ENCODE measurements at places on chromosomes 13 and 19.

DNA sequence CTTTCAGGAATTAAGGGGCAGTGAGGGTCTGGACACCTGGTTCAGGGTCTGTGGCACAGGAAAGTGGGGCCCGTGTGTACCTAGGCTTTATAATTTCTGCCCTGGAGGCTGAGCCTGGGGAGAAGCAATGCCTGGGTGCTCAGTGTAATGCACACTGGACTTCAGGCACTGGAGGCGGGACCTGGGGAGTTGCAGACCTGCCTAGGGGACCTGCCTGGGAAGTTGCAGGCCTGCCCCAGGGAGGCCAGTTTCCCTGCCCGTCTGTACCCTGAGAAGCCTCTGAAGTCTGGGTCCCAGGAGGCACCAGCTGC, 2.5 kb upstream of the TMEM59L start:
- DNase-seq, result no peak

DNA sequence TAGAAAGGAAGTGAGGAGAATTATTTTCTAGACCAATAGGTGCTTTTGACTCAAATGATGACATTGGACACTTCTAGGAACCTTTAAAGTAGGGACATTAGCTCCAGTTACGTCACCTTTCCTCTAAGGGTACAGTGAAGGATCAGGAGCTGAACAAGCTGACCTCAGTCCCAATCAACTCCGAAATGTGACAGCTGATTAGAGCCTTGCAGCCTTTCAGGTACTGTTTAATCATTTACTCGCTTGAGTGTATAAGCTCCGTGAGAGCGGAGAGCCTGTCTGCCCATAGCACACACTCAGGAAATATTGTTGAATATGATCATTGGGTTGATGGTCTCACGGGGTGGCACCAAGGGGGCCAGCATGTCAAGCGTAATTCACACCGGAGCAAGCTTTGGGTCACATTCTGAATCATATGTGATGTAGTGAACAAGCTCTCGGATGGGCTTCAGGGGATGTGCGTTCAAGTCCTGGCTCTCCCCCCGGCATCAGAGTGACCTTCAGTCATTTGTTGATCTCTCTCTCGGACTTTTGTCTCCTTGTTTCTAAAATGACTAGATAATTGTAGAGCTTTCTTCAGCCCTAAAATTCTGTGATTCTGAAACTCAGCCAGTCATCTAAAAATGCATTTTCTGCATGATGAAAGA, 141.9 kb downstream of the ZIC5 start:
- DNase-seq, result no peak

GRCh38 chr13:64078480-64078936, 2662.9 kb upstream of the PCDH20 start:
- DNase-seq, result no peak

DNA sequence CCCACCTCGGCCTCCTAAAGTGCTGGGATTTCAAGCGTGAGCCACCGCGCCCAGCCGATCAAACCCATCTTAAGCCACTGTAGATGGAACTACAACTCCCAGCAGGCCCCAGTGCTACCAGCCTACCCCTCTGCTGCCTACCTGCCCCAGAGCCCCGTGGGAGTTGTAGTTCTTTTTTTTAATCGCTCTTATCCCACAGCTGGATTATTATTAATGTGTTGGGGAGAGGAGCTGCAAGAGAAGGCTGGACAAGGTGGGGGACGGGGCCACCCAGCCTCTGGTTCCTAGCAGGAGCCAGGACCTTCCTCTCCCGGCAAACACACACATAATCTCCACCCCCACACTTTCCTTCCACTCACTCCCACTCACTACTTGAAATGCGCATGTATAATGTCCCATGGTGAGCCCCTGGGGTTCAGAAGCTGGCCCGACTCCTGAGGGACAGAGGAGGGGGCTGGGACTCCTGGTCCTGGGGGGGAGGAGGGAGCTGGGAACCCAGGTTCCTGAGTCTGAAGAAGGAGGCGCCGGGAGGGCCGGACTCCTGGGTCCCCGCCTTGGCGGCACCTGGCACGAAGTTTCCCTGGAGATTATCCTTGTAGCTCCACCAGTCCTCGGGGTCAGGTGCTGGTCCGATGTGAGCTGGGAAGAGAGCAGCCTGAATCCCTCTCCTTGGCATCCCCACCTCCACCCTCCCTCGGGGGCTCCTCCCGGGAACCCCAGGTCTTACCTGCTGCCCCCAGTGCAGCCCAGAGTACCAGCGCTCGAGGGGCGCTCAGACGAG, 958 bp downstream of the CA11 start:
- no peak for DNase-seq

DNA sequence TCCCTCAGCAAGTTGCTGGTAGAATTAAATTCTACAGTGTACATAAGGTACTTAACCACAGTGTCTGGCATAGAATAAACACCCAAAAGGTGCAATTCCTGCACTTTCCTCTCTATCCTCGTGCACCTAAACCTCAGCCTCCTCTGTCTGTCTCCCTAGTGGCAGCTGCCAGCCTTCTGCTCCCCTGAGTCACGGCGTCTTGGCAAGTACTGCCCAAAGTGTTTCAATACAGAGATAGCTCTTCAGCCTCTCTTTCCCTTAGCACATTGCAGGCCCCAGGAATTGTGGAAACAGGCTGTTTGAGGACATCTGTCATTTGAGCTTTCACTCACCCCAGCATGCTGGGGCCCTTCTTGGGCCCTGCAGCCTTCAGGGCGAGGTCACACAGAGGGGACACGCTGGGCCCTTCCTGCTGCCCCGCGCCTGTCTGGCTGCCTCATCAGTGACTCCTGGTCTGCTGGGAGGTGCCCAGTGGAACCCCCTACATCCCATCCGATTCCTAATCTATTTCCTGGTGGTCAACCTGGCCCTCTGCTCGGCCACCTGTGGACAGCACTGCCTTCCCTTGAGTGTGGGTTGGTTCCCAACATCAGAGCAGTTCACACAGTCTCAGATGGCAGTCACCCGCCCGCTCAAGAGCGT, 19.3 kb downstream of the COL4A2 start:
- DNase-seq, result no peak

DNA sequence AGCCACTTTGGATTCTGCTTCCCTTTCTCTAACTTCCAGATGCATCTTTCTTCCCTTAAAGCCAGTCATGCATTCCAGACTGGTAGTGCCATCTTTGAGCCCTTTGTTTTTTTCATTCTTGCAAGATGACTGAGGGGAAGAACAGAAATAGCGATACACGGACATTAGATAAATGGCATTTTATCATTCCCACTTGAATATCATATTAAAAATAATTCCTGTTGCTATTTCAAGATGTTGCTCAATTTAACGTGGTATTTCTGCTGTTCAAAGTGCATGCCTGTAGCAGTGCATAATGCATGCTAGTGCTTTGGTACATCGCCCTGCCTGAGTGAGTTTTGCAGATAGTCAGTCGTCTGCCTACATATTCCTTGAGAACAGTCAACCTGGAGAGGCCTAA, 140.6 kb upstream of the FRY start:
- no peak for DNase-seq

GRCh38 chr19:14837391-14837790, 2.4 kb upstream of the OR7A5 start:
- no peak for DNase-seq

DNA sequence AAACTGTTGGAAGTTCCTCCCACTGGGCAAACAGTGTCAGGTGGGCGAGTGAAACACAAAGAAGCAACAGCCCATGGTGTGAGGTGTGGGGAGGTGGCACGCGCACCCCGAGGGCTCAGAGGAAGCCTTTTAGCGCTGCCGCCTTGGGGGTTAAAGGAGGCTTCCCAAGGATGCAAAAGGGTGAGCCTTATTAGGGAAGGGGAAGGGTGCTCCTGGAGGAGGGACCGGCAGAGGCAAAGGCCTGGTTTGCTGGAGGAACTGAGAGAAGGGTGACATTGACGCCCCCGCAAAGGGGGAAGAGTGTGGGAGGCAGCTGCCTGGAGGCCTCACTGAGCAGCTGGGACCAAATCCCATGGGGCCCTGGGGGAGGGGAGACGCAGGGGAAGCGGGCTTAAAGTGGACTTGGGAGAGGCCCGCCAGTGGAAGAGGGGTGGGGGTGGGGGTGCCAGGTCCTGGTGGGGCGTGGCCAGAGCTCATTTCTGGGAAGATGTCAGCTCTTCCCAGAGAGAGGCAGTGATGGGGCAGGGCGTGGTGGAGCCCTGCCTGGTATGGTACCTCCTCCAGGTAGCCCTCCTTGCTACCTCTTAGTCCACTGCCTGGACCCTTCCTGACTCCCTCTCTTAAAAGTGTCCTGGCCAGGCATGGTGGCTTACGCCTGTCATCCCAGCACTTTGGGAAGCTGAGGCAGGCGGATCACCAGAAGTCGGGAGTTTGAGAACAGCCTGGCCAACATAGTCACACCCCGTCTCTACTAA, 12.0 kb upstream of the FCHO1 start:
- no peak for DNase-seq

- DNase-seq, result no peak
Measured at GRCh38 chr13:77377016-77377415, 50.1 kb upstream of the MYCBP2 start.

GRCh38 chr13:42626176-42626860, 52.4 kb downstream of the TNFSF11 start:
- no peak for DNase-seq

- DNase-seq, result no peak
Measured at GRCh38 chr19:35963514-35963913, 27.3 kb downstream of the LRFN3 start.

DNA sequence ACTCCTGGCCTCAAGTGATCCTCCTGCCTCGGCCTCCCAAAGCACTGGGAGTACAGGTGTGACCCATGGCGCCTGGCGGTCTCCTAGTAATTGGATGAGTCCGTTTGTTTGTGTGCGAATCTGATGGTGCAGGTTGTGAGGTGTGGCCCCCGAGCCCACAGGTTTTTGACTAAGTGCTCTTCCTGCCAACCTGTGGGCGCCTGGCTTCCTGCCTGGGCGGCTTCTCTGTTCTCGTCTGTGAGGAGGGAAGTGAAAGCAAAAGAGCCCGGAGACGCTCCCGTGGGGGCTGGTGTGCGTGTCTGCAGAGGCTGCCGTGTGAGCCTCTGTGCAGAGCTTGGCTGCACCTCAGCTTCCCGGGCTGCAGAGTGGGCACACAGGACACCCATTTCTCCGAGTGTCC, 10.0 kb downstream of the ARHGAP45 start:
- DNase-seq, result no peak

GRCh38 chr13:42125046-42125445, 76.6 kb downstream of the DGKH start:
- no peak for DNase-seq

DNA sequence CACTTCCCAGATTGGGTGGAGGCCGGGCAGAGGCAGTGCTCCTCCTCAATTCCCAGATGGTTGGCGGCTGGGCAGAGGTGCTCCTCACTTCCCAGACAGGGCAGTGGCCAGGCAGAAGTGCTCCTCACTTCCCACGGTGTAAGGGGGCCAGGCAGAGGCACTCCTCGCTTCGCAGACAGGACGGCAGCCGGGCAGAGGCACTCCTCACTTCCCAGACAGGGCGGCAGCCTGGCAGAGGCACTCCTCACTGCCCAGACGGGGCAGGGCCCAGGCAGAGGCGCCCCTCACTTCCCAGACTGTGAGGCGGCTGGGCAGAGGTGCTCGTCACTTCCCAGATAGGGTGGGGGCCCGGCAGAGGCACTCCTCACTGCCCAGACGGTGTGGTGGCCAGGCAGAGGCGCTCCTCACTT, 36.6 kb upstream of the SLAIN1 start:
- DNase-seq, result no peak

DNA sequence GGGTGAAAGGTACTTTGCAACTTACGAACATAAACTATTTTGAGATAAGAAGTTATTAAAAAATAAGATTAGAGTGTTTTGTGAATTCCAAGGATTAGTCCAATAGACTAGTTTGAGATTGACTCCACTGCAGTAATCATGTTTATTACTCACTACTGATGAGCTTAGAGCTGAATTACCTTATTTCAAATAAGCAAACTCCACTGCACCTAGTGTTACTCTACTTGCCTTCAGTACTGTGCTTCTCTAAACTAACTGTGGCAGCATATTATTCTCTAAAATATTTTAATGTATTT, 111.7 kb downstream of the MIPEP start:
- DNase-seq, result no peak

DNA sequence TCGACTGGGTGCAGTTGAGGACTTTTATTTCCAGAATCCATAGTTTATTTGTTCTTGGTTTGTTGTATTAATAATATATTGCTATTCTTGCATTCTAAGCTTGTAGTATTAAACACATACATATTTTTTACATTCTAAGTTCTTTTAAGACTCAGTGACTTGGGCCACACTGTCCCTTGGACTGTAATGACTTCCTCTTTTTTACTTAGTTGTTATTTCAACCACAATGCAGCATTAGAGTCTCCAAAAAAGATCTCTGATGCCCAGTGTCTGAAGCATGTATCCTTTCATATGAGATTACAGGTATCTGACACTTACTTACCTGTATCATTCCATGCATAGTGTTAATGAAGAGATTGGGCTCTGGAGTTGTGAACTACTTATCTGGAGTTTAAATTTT, 864.9 kb upstream of the PCDH20 start:
- no peak for DNase-seq

DNA sequence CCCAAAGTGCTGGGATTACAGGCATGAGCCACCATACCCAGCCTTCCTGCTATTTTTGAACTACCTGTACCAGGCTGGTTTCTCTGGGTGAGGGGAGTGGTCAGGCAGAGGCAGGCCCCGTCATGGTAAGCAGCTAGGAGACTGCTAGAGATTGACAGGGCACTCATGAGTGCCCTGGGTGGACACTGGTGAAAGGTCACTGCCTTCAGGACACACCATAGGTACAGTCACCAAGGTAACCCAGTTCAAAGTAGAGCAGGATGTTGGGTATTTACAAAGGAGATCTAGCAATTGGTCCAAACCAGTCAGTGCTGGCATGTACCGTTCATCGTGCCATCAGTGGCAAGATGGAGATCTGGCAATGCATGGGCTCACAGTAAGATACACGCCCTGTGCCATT, 25.5 kb downstream of the DPRX start:
- DNase-seq, result no peak

DNA sequence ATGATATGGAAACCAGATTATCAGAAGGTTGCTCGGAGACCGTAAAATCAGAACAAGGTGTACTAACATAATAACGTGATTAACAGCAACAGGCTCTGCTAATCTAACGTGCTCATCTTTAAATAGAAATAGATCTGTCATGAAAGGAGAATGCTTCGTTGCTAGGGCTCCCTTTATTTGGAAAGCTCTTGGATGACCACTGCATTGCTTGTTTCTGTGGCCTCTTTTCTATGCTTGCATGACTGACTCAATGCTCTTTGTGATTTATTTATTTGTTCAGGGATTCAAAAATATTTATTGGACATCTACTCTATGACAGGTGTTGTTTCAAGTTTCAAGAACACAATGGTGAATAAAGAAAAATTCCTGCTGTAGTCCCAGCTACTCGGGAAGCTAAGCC, 22.3 kb upstream of the ZDHHC20 start:
- no peak for DNase-seq

DNA sequence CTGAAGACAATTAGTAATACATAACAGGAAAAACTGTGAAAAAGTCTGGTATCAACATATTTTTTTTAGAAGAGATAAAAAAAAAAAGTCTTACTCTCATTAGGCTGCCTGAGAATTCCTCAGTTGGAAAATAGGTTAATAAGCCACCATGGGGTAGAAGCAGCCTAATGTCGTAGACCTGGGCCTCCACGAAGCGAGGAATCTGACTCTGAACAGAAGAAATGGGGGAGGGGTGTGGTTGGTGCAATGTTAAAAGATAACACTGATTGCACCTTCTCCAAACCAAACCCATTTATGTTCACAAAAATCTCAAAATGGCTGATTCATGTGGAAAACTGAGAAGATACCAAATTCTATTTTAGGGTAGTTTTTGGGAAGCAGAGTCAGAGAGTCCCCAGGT, 62.4 kb downstream of the MPHOSPH8 start:
- DNase-seq, result no peak

All from HTR-8/SVneo (cell line).